Fibroblast of skin of right biceps (primary cell): ENCODE measurements at places on chromosomes 4 and X.

DNA sequence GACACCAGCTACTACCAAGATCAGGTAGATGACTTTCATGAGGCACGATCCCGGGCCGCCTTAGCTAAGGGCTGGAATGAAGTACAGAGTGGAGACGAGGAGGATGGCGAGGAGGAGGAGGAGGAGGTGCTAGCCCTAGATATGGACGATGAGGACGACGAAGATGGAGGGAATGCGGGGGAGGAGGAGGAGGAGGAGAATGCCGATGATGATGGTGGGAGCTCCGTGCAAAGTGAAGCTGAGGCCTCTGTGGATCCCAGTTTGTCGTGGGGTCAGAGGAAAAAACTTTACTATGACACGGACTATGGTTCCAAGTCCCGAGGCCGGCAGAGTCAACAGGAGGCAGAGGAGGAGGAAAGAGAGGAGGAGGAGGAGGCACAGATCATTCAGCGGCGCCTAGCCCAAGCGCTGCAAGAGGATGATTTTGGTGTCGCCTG lies 481 bp downstream of the UTP3 start:
- DNase-seq: no peak

DNA sequence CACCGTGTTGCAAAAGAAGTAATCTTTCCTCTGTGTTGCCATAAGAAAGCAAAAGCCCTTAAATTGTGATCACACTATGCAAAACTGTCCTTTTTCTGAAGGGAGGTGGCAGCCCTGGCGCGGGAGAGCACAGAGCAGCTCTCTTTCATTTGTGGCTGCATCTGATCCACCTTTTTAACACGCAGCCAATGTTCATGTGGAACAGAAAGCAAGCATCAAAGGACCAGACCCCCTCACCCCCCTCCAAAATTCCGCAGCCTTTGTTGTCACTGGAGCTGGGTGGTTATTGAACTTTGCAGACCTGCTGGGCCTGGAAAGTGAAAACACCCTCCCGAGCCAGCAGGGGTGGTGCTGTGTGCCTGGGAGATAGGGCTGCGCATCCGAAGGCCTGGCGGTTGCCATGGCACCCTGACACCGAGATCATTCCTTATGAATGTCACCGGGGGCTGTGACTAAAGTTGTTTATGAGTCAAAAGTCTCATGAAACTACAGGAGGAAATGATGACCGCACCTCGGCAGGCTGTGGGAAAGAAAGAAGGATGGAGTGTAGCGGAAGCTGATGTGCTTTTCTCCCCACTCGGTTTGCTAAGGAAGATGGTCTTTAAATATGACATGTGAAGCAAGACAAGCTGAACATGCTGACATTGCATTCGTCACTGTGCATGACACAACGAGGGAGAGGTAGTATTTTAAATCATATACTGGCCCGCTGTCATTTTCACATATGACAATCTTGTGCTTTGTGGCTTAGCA lies 367.4 kb downstream of the UNC5C start:
- DNase-seq: peak; percentile 75

- peak; percentile 54 for DNase-seq
Measured at GRCh38 chr4:182277377-182277776, 34.2 kb downstream of the TENM3 start.

- no peak for DNase-seq
Measured at GRCh38 chrX:154063234-154063633, 34.3 kb downstream of the MECP2 start.

DNA sequence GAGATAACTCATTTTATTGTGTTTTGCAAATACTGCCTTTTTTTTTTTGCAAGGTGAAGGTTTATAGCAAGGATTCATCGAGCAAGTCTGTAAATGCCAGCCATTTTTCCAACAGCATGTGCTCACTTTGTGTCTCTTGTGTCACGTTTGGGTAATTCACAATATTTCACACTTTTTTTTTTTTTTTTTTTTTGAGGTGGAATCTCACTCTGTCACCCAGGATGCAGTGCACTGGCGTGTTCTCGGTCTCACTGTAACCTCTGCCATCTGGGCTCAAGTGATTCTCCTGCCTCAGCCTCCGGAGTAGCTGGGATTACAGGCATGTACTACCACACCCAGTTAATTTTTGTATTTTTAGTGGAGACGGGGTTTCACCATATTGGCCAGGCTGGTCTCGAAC lies 1.9 kb downstream of the RNF4 start:
- DNase-seq: no peak

DNA sequence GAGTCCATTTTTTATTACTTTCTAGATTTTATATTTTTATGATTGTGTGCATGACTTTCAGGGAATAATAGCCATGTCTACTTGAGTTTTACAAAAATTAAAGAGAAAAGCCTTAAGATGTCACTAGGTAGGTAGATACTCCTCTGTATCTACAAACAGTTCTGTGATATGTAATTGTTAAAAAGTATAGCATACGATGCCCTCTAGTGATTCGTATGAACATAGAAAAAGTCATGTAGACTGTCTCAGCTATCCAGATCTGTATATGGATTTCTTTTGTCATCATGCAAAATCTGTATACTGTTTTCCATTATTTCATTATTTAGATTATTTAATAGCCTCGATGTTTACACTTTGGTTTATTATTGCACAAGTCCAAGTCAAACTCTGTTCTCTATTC lies 856.6 kb downstream of the CENPC start:
- peak; percentile 28 for DNase-seq

DNA sequence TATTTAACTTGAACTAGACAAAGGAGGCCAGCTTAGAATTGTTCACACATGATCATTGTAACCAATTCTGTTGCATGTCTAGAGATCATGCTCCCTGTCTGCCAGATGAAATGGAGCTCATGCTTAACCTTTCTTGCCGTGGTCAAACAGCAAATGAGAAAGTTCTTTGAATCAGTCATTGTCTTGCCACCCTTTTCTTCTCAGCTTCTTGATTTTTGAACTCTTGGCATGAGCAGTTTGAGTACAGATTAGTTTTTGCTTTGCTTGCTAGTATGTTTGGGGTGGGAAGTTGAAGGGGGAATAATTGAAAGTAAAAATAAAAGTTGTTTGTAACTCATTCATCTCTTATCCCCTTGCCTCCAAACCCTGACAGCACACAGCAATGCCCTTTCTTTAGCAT lies 4.7 kb downstream of the MTM1 start:
- DNase-seq: no peak

DNA sequence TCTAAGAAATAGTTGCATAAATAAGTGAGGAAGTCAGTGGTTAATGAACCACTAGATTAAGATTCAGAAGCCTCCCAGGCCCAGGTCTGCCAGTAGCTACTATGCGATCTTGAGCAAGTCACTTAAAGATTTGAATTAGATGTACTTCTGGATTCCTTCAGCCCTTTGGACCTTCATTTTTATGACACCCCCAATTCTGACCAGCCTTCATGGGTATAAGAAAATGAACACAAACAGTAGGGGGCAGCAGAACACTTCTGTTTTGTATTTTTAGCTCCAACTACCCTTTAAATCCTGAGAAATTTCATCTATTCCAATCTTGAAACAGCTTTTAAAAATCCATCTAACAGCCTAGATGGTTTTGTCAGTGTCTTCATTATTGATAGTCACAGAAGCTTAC lies 19.0 kb downstream of the TMEM47 start:
- DNase-seq: peak; percentile 28

DNA sequence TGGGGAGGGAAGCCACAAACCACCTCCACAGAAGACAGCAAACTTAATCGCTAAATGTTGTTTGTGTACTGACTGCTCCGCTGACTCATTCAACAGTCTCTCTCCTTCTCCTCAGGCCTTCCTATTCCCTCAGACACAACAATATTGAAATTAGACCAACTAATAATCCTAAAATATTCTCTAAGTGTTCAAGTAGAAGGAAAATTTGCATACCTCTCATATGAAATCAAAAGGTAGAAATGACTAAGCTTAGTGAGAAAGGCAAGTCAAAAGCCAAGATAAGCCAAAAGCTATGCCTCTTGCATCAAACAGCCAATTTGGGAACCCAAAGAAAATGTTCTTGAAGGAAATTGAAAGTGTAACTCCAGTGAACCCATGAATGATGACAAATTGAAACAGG lies 75.7 kb upstream of the ARHGAP24 start:
- peak; percentile 12 for DNase-seq

GRCh38 chr4:6898763-6899162 lies 10.9 kb upstream of the TBC1D14 start:
- DNase-seq: no peak

- DNase-seq: peak; percentile 66
Measured at GRCh38 chrX:113644426-113644825, 803.8 kb upstream of the AMOT start.

- DNase-seq: peak; percentile 55
Measured at GRCh38 chr4:113423631-113424030, 337.9 kb downstream of the CAMK2D start.

DNA sequence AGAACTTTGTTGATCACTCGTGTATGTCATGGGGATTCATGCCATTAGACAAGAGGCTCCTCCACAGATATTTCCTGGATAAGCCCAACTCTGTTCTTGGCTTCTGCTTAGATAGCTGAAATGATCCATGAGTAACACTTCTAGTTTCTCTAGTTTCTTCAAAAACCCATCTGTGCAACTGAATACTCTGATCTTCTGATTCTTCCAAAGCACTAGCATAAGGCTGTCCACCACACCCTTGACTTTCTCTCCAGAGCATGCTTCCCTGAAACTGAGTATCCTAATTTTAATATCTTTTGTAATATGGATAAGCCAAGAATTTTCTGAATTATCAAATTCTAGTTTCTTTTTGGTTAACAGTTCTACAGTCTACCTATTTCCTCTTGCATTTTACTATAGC lies 118.6 kb upstream of the TAPT1 start:
- no peak for DNase-seq

GRCh38 chrX:24860140-24860539 lies 155.6 kb downstream of the ARX start:
- no peak for DNase-seq

DNA sequence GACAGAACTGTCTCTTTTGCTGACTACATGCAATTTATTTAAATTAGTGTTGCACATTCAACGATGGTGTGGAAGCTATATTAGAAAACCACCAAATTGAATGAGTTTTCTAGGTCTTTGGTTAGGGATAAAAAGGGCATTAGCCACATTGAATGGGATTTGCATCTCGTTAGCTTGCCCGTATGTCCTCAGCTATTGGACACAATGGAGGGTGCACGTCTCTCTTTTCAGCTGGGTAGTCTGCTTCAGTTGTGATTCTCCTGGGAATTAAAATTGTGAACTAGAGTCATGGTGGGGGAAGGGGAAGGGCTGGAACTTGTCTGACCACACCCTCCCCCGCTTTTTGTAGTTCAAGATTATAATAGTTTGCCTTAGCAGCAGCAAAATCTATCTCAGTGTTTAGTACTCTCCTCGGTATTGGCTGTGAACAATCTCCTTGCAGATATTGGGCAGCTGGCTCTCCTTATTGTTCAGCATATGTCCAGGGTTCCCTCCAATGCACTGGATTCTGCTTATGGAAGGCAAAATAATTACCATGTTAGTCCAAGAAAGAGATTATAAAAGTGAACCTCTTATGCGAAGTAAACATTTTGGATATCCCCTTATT lies 23.3 kb downstream of the TRIM2 start:
- no peak for DNase-seq

DNA sequence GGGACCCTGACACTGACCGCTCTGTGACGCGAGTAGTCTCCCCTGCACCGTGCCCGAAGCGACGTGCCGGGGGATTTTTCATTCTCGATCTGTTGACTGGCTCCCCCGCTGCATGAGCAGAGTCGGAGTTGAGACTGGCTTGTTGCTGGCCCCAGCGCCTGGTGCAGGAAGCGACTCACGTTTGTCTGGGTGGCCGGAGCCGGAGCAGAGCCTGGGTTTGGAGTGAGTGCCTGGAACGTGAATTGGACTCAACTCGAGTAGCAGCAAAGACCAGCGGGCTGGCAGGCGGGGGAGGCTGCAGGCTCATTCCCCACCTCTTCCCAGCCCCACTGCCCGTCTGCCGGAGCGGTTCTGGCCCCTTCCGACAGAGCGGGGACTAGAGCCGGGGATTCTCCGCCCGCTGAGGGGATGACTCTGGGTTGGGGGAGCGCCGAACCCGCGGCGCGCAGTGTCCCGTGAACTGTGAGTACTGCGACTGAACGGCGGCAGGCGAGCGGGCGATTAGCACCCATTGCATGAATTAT lies 554 bp downstream of the PCDH7 start:
- peak; percentile 56 for DNase-seq

DNA sequence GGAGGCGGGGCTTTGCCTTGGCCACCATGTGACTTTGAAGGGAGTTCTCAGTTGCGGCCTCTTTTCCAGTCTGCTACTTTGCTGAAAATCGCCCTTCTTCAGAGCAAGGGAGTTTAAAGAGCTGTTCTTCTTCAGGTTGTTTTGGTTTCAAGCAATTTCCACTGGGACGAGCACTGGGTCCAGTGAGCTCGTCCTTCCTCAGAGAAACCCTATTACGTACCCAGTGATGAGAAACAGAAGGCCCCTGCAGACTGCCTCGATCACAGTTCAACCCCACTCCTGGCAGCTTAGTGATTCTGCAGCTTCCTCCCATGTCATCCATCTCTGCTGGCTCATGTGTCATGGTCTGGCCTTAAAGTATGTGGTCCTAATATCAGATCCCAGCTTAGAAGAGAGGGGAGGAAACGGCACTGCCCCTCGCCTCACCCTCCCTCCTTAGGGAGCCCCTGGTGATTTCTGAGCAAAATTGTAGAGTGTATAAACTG lies 7.8 kb upstream of the FAM149A start:
- no peak for DNase-seq

- DNase-seq: peak; percentile 18
Measured at GRCh38 chrX:26032111-26032912, 105.8 kb upstream of the MAGEB18 start.

- no peak for DNase-seq
Measured at GRCh38 chrX:84192006-84192405, 4.0 kb upstream of the RPS6KA6 start.

DNA sequence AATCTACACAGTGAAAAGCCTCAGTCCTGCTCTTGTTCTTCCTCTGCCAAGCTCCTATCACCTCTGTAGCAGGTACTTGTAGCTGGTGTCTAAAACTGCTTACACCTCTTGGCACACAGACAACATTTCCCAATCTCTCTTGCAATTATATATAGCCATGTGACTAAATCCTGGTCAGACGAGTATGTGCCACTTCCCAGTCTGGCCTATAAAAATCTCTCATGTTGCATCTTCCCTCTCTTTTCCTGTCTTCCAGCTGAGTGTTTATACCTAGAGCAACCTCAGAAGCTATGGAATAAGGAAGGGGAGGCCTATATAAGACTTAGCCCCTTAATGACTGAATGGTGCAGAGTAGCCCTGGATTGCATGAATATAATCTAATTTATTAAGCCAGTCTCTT lies 105.8 kb downstream of the RNF150 start:
- DNase-seq: peak; percentile 73
